ENCODE measurements at places on chromosomes 12 and 14.

DNA sequence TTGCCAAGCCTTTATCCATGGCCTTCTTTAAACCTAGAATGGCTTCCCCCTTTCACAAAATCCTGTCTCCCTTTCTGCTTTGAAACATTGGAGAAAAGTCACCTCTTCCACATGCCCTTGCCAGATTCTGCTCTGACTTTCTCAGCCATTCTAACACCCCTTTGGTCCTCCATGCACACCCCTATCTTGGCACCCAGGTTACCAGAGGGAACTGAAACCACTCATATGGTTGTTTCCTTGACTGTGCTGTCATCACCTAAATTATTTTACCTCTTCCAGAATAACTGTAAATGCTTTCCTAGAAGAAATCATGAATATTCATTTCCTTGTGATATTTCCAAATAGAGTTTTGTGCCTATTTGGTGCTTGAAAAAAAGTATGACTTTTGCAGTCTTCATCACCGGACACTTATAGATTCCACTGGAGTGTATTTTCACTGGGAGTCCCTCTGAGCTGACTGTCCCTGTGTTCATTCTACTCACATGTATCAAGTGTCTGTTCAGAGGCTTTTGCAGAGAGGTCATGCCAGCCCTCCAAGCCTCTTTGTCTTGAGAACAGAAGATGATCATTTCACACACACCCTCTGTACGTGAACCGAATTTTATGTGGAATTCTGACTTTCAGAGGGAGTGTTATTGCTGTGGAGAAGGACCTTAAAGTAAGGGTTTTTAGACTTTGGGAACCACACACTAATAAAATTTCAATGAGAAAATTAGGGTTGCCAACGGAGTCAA, 74.1 kb downstream of the PLXNC1 start:
- peak; percentile 34 for DNase-seq

DNA sequence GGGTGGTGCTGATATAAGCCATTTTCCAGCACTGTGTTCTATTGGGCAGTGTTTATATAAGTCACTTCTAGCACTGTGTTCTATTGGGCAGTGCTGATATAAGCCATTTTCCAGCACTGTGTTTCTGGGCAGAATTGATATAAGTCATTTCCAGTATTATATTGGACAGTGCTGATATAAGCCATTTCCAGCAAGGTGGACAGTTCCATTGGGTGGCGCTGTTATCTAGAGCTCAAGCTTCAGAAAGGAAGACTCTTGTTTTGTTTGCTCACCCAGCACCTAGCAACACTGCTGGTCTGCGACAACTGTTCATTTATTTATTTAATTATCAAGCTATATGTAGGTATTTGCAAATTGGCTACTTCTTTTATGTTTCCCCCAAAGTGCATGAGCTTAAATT, 690.3 kb downstream of the AACS start:
- DNase-seq = no peak

- no peak for DNase-seq
Observed at GRCh38 chr14:46381674-46382073, 269.9 kb downstream of the RPL10L start.

DNA sequence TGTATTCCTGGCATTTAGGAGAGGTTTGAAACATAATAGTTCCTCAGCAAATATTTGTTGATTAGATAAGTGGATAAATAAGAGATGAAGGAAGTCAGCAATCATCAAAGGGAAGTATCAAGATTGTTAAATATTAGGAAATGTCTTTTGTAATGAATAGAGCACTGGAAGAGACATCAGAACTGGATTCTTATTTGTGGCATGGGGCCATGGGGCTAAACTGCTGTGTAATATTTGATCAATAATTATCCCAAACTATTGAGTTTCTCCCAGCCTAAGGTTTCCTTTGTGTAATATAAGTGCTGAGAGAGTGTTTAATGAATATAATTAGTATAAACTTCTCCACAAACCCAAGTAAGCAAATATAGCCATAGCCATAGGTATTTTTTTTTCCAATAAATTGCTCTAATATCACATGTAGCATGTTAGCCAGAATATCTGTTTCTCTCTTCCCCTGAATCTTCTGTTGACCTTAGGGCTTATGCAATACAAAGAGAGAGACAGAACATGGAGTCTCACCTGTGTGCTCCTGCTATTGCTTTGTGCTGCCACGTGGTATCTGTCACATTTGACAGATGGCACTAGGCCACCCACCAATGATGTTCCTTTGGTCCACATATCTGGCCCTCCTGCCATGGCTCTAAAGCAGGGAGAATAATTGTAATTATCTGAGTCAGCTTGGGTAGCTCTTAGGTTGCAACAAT, 658.7 kb downstream of the SOX5 start:
- no peak for DNase-seq

- no peak for DNase-seq
Observed at GRCh38 chr12:119826661-119827445, 50.3 kb downstream of the CIT start.

DNA sequence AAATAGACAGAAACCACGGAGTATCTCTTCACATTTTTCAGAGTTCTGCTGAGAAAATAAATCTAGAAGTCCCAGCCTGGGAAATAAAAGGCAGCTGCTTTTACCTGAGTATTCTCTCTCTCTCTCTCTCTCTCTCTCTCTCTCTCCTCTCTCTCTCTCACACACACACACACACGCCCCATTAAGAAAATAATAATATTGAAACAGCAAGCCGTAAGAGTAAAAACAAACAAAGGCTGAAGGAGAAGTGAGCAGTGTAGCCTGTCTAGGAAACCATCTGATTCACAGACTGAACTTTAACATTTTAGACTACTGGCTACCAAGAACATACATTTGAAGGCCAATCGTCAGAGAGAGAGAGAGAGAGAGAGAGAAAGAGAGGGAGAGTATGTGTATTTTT, 8.4 kb downstream of the PTHLH start:
- no peak for DNase-seq

DNA sequence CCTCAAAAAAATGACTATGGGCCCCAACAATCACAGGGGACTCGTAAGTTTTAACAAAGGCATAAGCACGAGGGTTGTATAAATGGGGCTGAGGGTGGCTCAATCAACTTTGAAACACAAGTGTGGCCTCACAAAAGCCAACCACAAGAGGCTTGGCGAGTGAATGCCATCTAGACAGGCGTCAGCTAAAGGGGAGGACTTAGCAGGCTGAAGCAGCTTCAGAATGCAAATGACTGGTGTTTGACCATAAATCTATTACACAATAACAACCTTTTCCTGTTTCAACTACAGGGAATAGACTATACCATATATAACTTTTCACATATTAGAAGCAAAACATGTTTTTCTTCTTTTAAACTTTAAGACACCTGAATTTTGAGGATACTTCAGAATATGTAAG, 777.9 kb downstream of the FSCB start:
- no peak for DNase-seq

- no peak for DNase-seq
Observed at GRCh38 chr14:20676072-20676471, 8.3 kb upstream of the RNASE4 start.

DNA sequence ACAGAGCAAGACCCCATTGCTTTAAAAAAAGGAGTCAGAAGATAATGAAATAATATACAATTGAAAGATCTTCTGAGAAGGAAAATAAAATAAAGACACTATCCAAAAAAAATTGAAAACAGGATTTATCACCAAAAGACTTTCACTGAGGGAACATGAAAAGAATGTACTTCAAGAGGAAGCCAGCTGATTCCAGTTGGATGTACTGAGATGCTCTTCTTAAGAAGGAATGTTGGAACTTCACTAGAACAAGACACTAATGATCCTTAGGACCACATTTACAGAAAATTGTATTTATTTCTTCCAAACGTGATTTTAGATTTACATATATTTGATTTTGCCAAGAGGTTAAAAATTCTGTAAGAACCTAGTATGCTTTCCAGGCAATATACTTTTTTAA, 65.6 kb upstream of the CNOT2 start:
- DNase-seq = no peak

DNA sequence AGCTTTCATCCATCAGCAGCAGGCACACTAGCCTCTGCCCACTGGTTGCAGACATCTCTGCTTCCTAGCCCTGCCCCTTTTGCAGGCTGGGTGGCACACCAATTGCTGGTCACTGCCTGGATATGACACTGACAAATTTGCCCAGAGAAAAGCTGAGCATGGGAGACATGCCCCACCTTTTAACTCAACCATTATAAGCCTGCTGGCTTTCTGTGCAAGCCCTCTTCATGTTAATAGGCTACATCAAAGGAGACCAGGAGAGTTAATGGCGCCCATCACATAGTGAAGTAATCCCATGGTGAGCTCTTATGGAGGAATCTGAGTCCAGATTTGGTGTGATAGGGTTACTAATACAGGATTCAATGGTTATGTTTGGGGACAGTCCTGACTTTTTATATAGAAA, 139.2 kb downstream of the KICS2 start:
- DNase-seq = no peak

GRCh38 chr12:53170876-53171724, 9.4 kb upstream of the ZNF740 start:
- no peak for DNase-seq

All from pons (tissue), 1 donor.